ENCODE measurements at places on chromosomes 5 and 9.

DNA sequence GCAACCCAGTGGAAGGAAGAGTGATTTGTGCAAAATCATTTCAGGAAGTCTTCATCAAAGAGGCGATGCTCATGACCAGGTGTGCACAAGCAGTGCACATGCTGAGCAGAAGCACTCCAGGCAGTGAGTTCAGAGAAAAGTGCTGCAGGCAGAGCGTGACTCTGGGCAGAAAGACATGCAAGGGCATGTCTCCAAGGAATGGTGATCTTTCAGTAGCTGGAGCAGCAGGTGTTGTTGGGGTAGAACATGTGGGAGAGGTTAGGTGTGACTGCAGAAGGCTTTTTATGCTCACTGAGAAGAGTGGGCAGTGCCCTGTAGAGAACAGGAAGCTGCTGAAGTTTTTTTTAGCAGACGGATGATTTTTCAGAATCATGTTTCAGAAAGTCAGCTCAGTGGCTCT is 545.4 kb upstream of the TLE4 start:
- DNase-seq: peak; percentile 12

GRCh38 chr5:142720641-142721271 is 34.9 kb upstream of the FGF1 start:
- DNase-seq: no peak

DNA sequence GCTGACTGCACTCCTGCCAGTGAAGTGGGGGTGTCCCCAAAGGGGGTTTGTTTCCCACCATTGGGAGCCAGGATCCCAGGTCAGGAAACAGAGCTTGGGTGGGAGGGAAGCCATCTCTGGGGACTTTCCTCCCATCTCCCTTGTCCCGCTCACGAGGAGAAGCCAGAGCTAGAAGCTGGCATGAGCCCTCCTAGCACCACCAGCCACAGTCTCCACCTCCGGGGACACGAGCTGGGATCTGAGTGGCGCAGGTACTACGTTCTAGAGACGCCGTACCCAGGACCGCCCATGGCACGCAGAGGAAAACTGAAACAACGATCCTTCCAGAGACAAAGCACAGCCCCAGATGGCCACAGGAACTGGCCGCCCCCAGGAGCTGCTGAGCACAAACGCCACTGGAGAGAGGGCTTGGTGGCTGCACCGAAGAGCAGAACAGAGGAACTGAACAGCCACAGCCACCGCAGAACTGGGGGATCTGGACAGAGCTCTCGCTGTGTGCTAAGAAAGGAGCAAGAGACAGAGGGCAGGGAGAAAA is 29.8 kb downstream of the ADAMTS2 start:
- no peak for DNase-seq

- no peak for DNase-seq
Observed at GRCh38 chr5:139378941-139379361, 4.1 kb downstream of the SLC23A1 start.

GRCh38 chr9:38298503-38298902 is 94.0 kb upstream of the ALDH1B1 start:
- no peak for DNase-seq

DNA sequence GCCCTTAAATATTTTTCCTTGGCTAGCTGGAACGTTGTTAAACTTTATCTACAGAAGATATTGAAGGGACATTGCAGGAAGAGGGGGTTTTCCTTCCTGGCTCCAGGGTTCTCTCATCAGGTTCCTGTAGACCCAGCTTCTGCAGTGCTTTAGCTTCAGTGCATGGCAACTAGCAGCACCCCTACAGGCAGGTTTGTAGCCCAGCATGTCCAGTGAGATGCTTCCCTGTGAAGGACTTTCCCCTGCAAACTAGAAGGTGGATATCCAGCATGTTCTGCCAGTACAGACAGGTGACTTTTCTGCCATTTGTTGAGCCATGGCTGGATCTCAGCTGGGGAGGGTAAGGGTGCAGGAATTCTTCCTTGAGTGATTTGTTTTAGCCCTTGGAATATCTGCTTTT is 10.4 kb downstream of the CCL28 start:
- DNase-seq: peak; percentile 19

GRCh38 chr9:116555556-116556155 is 131.4 kb upstream of the TRIM32 start:
- DNase-seq: no peak

- no peak for DNase-seq
Observed at GRCh38 chr5:15526413-15526812, 26.4 kb downstream of the FBXL7 start.

GRCh38 chr5:75538211-75538610 is 26.5 kb downstream of the POLK start:
- no peak for DNase-seq

DNA sequence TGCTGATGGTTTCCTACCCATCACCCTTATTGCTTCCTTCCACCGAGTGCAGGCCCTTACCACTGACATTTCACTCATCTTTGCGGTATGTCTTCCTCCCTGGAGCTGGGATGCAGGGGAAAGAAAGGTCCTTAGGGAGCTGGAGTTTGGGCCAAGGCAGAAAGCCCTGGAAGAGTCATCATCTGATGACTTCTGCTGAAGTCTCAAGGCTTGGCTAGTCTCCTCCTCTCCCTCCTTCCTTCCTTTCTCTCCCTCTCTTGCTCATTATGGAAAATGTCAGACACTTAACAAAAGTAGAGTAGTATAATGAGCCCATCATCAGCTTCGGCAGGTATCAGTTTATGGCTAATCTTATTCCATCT is 40.0 kb downstream of the LARP1 start:
- no peak for DNase-seq
